ENCODE measurements at places on chromosomes 6 and 20.

- DNase-seq, result no peak
Measured at GRCh38 chr20:46831633-46832011, 63.0 kb upstream of the EYA2 start.

GRCh38 chr6:40552941-40553340 is 34.2 kb downstream of the LRFN2 start:
- DNase-seq, result no peak

DNA sequence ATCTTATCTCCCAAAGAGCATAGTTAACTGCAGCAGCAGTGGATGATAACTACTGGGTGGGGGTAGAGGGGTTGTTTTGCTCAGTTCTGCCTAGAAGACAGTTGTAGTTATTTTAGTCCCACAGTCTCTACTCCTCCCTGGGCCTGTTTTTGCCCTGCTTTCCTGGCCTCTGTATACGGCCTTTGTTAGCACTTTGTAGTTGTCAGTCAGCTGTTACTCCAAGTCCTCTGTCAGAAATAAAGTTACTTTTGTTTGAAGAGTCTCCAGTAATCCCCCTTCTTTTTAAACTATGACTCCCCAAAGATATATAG is 113.9 kb downstream of the SLC16A10 start:
- DNase-seq, result no peak

GRCh38 chr20:45892049-45892825 is 1.1 kb downstream of the CTSA start:
- no peak for DNase-seq

DNA sequence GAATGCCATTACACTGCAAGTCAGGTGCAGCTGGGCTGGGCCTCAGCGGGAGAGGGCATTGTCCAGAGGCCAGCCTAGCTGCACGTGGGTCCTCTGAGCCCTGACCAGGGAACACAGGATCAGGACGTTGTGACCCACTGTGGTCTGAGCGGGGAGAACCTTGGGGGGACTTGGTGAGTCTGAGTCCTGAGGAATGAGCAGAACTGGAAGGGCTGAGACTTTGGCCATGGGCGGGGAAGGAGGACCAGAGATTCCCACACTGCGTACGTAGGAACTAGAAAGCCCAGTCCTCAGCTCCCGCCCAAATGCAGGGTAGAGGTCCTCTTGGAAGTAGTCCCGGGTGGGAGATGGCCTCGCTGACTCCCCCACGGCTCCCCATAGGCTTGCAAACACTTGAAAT is 42.5 kb downstream of the GABRR2 start:
- no peak for DNase-seq

DNA sequence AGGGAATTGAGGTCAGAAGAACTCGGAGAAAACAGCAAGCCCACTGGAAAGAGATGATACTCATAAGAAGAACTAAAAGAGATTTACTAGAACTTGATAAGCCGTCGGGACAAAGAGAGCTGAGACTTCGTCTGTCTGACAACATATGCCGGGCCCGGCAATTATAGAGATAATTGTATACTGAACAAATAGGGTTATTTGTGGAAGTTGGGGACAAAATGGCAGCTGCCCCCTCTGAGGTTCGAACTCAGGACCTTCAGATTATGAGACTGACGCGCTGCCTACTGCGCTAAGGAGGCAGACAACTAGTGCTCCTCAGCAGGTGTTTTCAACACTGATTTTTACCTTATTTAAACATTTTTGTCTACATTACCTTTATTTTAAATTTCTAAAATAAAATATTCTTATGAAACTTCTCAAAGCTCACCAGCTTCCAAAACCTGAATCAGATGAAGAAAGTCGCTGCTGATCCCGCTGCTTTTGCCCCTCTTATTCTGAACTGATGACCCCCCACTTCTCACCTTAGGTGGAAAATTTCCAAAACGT is 29.3 kb upstream of the TRIM27 start:
- DNase-seq, result peak; percentile 28

DNA sequence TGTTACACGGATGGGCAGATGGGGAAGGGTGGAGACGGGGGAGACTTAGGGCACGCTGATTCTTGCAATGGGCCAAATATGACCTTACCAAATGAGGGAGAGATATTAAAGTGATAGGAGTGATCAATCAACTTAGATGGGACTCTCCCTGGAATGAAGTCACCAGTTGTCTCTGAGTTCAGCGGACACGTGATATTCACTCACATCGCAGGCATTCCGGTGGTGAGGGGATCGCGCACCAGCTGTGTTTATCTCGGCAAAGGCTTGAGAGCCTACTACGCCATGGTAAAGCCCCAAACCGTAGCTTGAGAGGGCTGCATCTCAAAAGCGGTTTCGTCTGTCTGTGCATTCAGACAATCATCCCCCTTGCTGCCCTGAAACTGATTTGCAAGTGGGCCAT is 5.5 kb downstream of the BMP7 start:
- no peak for DNase-seq

DNA sequence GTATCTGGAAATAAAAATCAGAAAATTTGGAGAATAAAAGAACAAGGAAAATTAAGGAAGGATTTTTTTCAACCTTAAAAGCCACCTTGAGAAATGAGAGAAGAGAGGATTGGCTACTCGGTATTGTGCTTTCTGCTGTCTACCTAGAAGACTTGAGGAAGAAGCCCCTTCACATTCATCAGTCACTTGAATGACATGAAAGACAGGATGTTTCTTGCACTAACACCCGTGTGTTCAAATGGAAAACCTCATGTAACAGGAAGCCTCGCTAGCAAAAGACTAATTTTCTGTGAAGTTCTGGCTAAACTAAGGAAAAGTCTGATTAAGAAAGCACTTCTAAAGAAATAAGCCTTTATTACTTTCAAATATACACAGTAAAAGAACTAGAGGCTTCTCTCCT is 69.9 kb downstream of the OLIG3 start:
- DNase-seq, result no peak

DNA sequence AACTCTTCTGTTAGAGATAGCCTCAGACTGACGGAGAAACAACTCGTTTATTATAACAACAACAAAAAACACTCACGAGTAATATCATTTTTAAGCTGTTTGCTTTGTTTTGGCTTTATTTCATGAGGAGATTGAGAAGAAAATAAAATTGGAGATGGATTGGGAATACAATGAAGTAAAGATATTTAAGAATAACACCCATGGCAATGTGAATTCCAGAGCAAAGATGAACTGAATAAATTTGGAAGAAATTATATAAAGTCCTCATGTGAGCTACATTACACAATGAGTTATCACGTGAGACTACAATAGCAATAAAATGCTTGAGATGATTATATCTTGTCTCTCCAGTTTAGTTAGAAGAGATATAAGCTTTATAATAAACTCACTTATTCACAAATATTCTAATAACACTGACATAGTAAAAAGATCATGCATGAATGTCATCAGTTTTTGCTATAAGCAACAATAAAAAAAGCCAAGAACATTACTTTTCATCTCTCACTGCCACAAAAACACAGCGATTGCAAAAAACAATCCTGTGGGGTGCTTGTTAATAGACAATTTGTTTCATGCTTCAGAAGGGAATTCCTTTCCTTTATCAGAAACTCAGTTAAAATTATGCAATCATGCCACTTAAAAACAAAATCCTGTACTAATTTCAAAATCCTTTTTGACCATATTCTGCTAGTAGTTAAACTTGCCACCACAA is 696.7 kb upstream of the MARCKS start:
- no peak for DNase-seq

DNA sequence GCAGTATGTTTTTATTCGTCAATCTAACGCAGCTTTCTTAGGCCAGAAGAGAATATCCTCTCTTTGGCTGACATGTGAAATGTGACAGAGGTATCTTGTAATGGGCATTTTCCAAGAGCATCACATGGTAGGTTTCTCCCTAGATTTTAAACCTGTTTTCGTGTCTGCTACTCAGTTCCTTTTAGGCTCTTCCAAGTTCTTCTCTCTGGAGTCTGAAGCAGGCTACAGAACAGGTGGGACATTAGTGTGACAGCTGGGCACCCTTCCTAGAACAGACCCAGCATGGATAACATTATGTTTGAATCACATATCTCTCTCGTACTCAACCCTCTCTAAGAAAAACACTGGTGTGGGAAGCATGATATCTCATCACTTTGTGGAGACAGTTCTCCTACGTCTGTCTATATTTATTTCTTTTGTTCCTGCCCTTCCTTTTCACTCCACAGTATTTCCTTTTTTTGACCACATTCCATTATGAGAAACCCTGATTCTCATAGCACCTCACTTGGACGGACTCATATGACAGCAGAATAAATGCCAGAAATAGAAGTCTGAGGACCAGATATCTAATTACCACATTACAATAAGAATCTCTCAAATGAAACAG is 263.4 kb downstream of the NKAIN2 start:
- DNase-seq, result no peak

- no peak for DNase-seq
Measured at GRCh38 chr20:24966317-24967012, 17.4 kb downstream of the CST7 start.

DNA sequence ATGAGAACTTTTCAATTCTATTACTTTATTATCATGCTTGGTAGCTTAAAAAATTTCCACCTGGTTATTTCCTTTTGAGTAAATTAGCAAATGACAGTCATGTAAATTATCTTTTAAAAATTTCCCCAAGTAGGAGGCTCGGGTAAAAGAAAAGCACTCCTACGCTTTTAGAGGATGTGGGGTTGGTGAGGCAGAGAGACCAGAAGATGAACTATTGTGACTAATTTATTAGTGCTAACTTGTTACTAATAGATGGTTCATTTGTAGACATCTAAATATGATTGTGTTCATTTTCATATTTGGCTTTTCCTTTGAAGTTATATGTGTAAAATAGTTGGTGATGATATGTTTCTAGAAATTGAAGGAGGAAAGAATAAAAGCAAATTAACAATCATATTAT is 27.0 kb downstream of the ZNF292 start:
- DNase-seq, result no peak

DNA sequence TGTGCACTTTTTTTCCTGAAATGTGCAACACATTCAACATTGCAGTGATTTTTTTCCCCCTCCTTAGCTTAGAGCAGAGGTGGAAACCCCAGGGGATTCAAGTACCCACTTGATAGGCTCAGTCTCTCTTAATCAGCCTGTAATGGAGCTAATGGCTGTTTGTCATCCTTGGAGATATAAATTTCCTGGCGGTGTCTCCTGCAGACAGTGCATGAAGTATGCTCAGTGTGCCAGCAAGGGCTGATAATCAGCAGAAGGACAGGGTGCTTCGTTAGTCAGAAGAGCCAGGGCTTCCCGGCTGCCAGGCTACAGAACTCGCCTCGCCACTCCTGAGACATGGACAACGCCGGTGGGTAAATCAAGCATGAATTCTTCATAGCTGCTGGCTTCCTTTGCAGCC is 69.8 kb upstream of the PHACTR2 start:
- DNase-seq, result no peak

DNA sequence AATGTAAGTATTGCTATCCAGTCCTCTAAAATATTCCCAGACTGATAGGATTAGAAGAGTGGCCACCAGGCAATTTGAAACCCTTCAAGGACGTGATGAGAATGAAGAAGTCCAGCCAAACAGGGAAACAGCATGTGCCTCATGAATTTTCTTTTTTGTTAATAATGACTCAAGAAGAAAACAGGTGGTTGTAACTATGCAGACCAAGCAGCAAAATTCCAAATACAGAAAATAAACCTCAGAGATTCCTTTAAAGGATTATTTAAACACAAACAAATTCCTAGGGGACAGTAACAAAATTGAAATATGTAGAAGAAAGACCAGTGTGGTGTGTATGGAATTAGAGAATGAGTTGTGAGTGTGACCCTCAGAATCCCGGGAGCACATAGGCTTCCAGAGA is 239.2 kb downstream of the KCNQ5 start:
- no peak for DNase-seq

DNA sequence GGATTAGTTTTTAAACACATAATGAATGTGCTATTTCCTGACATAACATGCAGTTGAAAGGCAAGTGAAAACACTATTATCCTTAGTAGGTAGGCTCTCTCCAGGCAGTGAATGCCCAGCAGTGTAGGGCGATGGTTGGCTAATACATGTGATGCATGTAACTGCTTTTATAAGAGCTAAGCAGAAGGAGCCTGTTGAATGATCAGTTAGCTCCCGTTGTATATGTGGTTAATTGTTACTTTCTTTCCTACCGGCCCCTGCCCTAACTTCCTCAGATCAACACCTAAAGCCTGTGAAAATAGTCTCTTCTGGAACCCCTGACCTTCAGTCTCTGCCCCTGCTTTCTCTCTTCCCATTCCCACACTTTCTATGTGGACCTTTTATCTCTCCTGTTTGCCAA is 10.5 kb downstream of the SOX4 start:
- no peak for DNase-seq

- DNase-seq, result no peak
Measured at GRCh38 chr20:41613321-41613720, 4.9 kb downstream of the CHD6 start.

DNA sequence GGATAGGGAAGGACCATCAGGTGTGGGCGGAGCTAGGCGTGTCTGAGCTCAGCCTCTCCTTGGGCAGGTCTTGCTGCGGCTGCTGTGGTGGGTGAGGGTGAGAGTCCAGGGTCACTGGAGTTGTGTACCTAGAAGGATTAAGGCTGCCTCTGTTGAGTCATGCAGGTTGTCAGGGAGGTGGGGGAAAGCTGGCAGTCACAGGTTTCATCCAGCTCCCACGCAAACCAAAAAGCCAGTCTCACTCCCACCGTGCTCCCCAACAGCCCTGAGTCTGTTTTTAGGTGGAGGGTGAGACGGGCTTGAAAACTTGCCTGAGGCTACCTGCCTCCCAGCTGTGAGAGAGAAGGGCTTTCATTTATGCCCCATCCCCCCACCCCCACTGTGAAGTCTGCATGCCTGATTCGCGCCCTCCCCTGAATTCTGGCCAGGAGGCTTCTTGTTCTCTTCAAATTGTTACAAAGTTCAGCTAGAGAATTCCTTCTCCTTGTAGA is 161.5 kb downstream of the MYLK4 start:
- DNase-seq, result no peak

GRCh38 chr6:75892384-75892783 is 143.3 kb downstream of the MYO6 start:
- DNase-seq, result no peak

DNA sequence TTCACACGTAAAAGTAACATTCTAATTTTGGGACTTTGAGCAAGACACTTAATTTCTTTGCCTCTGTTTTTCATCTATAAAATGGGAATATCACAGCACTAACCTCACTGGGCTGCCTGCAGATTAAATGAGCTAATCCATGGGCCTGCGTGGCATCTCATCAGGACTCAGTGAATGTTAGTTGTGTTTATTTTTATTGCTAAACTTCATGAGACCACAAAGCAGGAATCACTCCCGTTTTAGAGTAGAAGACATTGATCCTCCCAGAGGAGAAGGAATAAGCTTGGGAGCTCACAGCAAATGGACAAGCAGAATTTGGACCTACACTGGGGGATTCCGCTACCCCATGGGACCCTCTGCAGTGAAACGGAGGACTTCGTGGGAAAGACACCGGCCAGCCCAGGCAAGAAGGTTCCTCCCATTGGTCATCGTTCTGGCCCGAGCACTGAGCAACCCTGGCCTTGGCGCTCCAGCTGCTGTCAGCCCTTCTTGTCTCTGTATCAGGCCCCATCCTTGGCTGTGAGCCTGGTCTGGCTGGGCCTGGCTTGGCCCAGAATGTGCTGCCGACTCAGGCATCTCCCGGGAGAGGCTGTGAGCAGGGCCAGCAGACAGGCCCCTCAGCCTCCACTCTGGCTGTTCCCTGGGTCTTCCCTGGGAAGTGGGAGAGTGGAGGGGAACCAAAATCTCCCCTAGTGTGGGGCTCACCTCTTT is 79.8 kb downstream of the NFATC2 start:
- no peak for DNase-seq

- DNase-seq, result no peak
Measured at GRCh38 chr6:30894381-30894780, 10.1 kb downstream of the DDR1 start.

Measured in AG04449 (cell line).